ENCODE measurements at places on chromosomes 1 and 21.

- no peak for DNase-seq
Observed at GRCh38 chr1:232123775-232124659, 497.4 kb downstream of the DISC1 start.

DNA sequence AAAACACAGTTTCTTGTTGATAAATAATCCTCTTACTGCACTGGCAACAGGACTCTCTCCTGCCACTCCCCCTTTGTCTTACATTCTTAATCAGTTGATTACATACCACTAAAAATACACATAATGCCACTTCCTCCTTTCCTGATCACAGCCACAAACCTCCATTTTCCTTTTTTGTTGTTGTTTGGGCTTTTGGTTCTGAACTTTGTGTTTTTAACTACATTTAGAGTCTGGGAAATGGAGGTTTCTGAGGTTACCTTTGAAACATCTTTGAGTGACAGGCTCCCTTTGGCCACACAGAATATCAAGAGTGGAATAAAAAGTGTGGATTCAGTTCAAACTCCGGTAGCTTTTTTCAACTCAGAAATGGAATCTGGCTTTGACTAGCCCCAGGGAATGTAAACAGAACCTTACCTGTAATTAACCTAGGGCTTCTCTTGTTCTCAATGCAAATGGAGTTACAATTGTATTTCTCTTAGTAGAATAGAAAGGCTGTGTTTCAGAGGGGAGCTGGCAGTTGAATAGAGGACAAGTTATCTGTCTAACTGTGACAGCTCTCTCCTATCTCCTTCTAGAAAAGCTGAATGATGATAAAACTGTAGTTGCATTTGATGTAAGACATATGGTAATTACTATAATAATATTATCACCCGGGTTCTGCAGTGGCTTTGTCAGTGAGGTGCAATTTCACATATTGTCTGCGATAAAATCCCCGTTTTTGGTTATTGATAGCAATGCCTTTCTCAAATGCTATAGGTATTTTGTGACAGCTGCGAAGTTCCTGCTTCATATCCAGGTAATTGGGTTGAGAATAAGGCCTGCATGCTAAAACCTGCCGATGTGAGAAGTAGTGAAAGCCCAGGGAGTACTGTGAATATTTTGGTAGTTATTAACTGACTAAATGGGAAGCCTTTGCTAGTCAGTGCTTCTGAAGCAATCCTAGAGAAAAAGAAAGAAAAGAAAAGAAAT is 66.9 kb downstream of the ST6GALNAC5 start:
- no peak for DNase-seq

DNA sequence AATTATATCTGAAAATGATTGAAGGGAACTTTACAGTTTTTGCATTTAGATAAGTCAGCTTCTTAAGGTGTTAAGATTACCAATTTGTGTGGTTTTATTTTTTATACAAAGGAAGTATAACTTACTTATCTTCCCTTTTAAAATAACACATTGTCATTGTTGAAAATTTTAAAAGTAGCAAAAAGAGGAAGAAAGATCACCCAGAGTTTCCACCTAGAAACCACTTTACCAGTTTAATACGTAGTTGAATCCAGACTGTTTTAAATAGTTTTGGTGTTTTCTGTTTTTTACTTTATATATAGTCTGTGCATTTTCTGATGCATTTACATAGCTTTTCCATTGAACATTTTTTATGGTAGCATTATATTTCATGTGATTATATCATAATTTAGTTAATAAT is 6.1 kb downstream of the CCDC18 start:
- DNase-seq, result no peak

DNA sequence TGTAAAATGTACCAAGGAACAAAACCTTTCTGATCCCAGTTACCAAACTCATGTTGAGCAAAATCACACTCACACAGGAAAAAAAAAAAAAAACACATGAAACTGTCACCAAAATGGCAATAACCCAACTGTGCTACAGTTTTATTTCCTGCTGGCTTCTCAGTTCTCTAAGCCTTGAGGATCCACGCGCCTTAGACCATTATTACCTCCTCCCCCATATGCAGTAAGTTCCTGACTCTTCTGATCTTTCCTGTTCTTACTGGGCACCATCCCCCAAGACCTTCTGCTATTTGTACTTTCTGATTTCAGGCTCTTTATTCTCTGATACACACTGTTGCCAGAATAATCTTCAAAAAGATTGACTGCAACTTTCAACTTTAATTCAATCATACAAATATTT is 79.6 kb downstream of the SLC45A1 start:
- no peak for DNase-seq

DNA sequence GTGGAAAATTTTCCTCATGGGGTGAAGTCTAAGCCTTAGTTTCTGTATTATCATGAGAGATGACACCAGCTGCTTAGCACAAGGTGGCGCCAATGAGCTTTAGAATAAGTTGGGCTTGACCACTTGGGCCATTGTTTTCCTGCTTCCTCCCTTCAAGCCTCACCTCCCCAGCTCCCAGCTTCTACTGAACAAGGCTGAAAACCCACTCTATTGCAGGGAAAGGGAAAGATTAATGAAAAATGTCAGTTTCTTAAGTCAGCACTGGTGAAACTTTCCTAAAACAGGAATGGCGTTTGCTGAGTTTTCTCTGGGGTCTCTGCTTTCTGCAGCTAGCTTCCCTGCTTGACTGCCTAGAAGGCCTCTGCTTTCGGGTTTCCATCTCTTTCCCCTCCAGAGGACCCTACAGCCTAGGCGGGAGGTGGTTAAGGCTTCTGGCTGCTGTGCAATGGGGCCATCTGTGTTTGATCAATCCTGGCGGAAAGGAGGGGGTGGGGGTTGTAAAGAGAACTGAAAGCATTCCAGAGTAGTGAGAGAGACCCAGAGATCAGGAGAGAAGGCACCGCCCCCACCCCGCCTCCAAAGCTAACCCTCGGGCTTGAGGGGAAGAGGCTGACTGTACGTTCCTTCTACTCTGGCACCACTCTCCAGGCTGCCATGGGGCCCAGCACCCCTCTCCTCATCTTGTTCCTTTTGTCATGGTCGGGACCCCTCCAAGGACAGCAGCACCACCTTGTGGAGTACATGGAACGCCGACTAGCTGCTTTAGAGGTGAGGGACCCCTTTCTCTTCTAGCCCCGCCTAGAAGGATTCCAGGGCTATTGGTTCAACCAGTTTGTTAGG is at the start of gene OLFML3:
Gene OLFML3, plus strand, starts transcription at position 612 of the 840 bp plus-strand sequence. Its CDS starts 43 bp downstream, at position 655.
- peak; percentile 33 for DNase-seq

DNA sequence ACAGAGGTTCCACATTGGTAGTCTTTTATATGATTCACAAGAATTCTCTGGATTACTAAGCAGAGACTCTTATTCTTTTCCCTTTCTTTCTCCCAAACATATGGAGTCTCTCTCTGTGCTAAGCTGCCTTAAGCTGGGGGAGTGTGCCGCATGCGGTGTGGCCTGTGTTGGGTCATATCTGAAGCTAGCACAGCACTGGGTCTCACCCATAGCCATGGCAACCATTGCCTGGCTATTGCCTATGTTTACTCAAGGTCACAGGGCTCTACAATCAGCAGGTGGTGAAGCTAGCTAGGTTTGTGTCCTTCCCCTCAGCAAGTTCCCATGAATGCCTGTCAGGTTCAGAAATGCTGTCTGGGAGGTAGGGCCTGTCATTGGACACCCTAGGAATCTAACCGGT is 73.6 kb upstream of the ZRANB2 start:
- no peak for DNase-seq

- DNase-seq, result no peak
Observed at GRCh38 chr1:82323144-82323841, 522.6 kb downstream of the ADGRL2 start.

DNA sequence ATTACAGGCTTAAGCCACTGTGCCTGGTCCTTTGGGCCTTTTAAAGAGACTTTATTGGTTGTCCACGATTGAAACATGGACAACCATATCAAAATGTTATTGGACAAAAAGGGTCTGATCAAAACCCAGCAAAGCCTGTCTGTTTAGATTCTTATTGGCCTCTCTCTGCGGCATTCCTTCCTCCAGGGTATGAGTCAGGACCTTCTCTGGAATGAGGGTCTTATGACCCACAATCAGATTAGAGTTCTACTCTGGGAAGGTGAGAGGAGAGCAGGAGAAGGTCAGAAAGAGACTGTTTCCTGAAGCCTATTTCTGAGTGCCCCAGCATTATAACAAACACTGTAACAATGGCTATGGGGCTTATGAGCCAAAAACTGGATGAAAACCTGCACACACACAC is 7.9 kb downstream of the LURAP1 start:
- no peak for DNase-seq

- no peak for DNase-seq
Observed at GRCh38 chr1:76314730-76315129, 240.2 kb downstream of the ST6GALNAC3 start.

DNA sequence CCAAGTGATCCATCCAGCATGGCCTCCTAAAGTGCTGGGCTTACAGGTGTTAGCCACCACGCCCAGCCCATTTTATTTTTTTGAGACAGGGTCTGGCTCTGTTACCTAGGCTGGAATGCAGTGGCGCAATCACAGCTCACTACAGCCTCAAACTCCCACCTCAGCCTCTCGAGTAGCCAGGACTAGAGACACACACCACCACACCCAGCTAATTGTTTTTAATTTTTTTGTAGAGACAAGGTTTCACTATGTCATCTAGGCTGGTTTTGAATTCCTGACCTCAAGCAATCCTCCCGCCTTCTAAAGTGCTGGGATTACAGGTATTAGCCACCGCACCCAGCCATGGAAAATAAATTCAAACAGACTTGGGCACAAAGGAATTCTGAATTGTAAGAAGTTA is 31.9 kb downstream of the PUM1 start:
- DNase-seq, result no peak

- no peak for DNase-seq
Observed at GRCh38 chr21:42401820-42402251, 1.9 kb upstream of the UBASH3A start.

- DNase-seq, result no peak
Observed at GRCh38 chr1:115293899-115294298, 44.1 kb downstream of the NGF start.

- DNase-seq, result no peak
Observed at GRCh38 chr1:167601442-167602383, 28.3 kb upstream of the RCSD1 start.

DNA sequence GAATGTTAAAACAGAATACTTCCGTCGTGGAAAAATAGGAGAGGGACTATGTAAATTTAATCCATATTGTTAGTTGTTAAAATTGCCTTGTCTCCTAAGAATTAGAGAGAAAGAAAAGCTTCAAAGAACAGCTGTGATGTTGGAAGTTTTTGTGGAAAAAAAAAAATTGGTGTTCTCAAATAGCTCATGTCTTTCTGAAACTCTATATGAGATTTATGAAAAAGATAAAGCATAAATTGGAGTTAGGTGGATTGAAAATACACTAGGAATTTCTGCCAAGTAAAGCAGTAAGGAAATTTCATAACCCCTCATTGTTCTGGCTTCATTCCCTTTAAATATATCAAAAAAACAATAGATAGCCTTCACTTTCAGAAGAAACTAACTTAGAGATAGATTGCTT is 274.0 kb upstream of the ADAMTS5 start:
- DNase-seq, result no peak

Data from stimulated activated CD8-positive, alpha-beta memory T cell treated with anti-CD3 and anti-CD28 coated beads, Interleukin-2, amount 100 ng/mL, for 48 hours (primary cell).